ENCODE measurements at places on chromosomes 12 and 14.

GRCh38 chr12:99136516-99136915, 491.4 kb downstream of the APAF1 start:
- DNase-seq, result no peak

GRCh38 chr12:89893972-89894706, 185.5 kb upstream of the ATP2B1 start:
- DNase-seq, result no peak

DNA sequence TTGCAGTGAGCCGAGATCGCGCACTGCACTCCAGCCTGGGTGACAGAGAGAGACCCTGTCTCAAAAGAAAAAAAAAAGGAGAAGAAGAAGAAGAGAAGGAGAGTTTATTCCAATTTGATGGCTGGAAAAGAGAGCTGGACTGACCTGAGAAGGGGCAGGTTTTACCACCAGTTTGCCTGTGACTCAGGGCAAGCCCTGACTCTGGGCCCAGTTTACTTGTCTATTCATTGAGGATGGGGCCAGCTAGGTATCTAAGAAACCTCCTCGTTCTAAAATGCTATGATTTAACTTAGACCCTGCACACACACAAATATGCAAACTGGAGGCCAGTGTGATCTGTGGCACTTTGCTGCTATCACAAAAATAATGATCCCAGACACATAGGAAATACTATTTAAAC, 155.0 kb downstream of the FOXN3 start:
- no peak for DNase-seq

GRCh38 chr14:36522347-36522971, 2.4 kb upstream of the NKX2-1 start:
- no peak for DNase-seq

DNA sequence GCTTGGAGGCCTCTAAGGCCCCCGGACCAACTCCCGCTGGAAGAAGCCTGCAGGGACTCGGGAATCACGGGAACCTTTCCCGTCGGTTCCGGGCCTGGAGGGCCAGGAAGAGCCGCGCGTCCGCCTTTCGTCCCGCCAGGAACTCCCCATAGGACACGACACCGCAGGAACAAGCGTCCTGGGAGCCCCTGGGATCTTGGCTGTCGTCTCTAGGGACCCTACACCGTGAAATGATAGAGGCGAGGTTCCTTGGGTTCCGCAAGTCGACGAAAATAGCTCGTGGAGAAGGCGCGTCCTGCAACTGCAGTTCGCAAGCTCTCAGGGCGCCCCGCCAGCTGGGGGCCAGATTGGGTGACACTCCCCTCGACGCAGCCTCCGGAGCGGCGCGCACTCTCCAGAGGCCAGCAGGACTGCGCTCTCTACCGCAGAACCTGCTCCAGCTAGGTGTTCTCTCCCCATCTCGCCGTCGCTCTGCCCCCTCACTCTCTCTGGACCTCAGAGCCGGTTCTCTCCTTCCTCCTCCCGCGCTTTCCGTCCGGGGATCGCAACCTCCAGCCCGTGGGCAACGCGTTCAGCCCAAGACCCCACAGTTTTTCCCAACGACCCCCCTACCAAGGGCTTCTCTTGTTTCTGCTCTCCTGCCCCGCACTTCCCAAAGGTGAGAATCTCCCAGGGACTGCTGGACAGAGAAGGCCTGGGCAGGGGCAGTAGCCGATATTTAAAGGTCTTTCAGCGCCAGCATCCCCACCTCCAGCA, 776 bp downstream of the BMP4 start:
- no peak for DNase-seq

GRCh38 chr14:101819251-101819990, 57.9 kb downstream of the PPP2R5C start:
- no peak for DNase-seq

DNA sequence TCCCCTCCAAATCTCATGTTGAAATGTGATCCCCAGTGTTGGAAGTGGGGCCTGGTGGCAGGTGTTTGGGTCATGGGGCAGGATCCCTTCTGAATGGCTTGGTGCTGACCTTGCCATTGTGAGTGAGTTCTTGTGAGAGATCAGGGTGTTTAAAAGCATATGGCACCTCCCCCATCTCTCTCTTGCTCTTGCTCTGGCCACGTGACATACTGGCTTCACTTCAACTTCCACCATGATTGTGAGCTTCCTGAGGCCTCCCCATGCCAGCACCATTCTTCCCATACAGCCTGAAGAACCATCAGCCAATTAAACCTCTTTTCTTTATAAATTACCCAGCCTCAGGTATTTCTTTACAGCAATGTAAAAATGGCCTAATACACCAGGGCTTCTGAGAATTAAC, 79.8 kb upstream of the C14orf132 start:
- DNase-seq, result no peak

GRCh38 chr14:74954232-74954946, 1.0 kb downstream of the PGF start:
- no peak for DNase-seq

DNA sequence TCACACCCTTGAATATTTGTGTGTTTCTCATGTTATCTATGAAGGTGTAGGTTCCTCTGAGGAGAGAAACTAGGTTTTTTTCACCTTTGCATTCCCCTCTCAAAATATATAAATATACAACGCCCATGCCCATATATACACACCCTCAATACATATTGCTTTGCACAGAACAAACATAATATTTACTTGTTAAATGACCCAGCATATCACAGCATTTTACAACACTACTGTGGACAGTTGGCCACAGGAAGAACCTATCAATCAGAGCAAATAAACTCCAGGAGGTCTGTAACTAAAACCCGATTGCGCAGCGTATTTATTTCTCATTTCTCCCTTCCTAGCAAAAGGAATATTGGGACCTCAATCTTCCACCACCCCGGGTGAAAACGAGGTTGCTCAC, 196.0 kb downstream of the SLC5A8 start:
- no peak for DNase-seq

DNA sequence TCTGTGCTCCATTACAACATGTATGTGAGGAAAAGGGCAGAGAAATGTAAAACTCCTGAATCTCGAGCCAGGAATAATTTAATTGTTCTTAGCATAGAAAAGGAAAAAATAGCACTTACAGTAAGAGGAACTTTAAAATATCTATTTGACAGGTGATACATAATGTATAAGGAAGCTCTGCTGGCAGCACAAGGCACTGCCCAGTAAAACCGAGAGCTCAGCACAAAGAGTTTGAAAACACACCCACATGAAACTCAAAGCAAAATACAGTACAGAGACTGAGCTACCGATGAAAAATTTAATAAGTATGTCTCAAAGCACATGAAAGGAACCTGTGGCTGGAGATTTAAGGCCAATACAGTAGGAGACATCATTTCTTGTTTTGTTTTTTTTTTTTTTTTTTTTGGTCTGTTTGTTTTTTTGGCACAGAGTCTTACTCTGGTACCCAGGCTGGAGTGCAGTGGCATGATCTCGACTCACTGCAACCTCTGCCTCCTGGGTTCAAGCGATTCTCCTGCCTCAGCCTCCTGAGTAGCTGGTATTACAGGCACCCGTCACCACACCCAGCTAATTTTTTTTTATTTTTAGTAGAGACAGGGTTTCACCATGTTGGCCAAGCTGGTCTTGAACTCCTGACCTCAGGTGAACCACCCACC, 19.2 kb downstream of the CLIP1 start:
- no peak for DNase-seq

GRCh38 chr14:99472937-99473336, 7.7 kb downstream of the SETD3 start:
- DNase-seq, result no peak

DNA sequence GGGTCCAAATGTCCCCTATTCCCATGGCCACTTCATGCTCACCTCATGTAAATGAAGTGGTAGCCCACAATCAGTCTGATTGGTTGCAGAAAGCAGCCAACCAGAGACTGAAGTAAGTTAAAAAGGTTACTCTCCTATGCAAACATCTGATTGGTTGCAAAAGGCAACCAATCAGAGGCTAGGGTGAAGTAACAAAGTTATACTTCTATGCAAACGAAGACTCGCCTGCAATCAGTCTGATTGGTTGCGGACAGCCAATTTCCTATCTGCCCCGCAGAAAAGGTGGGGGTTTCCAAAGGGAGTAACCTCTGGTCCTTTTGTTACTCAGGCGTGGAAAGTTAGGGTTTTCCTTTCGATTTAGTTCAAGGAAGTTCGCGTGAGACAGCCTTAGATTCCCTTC, 208.1 kb upstream of the NEDD1 start:
- DNase-seq, result no peak

DNA sequence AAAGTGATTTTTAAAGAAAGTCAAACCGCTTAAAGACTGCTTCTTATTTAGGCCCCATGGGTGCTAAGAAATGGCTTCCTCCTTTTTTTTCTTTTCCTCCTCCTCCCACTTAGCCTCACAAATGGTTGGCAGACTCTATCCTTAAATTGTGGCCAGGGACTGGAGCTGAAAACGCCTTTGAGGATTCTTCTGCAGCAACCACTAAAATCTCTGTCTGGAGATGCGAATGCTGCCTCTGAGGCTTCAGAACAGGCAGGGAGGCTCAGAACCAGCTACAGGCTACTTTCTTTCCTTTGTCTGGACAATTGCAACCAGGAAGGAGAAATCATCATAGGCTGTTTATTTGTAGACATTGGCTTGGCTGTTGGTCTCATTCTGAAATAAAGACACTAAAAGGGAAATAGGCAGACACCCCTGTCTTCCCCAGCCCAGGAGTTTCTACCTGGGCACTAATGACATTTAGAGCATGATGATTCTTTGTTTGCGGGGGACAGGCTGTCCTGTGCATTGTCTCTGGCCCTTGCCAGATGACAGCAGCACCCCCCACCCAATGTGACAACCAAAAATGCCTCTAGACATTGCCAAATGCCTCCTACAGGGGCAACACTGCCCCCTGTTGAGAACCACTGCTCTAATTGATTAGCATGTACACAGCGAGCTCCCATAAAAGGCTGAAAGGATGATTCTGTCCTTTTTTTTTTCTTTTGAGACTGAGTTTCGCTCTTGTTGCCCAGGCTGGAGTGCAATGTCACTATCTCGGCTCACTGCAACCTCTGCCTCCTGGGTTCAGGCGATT, 50.3 kb downstream of the MAP1LC3B2 start:
- no peak for DNase-seq

GRCh38 chr12:122022393-122023338, 982 bp downstream of the BCL7A start:
- DNase-seq, result no peak

DNA sequence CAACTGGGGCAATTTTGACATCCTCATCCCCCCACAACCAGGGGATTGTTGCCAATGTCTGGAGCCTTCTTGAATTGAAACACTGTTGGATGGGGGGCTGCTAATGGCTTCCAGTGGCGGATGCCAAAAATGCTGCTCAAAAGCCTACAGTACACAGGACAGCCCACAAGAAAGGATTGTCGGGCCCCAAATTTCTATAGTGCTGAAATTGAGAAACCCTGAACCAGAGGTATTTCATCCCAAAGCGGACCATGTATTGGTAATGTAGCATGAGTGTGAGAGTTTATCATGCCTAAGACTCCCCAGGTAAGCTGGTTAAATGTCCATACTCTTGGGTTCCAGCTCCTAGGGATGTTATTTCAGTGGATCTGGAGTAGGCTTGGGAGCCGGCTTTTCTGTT, 544.0 kb downstream of the BCL11B start:
- no peak for DNase-seq

- no peak for DNase-seq
Observed at GRCh38 chr12:64585104-64585503, 25.2 kb upstream of the RASSF3 start.

GRCh38 chr12:19739195-19739776, 300.0 kb downstream of the AEBP2 start:
- DNase-seq, result no peak

DNA sequence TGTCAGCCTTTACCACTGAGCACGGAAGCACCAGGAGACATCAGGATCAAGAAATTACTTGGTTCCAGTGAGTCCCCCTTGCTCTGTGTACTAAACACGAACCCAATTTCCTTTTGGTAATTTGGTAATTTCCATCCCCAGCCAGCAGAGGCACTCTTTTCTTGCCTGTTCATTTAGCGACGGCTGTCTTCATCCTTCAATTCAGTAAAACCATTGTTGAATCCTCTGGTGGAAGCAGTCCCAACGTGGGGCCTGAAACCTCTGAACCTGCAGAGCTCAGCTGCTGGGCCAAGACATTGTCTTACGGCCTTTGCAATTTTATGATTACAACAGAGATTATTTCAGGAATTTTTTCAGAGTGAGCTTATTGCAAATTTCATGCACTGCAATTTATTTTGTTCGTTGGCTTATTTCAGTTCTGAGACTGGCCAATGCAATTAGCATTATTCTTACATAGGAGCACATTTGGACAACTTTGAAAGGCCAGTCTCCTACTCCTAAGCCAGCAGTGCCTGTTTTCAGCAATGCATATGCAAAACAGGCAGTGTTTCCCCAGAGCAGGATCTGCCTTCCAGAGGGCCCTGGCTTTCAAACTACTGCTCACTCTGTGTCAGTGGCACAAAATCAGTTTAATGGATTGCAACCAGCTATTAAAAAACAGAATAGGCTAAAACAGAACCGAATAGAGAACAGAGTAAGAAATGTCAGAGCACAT, 372.9 kb upstream of the TMEM132C start:
- DNase-seq, result no peak

- no peak for DNase-seq
Observed at GRCh38 chr14:101355284-101355683, 206.0 kb upstream of the DIO3 start.

- no peak for DNase-seq
Observed at GRCh38 chr12:80830533-80831088, 107.1 kb downstream of the LIN7A start.

DNA sequence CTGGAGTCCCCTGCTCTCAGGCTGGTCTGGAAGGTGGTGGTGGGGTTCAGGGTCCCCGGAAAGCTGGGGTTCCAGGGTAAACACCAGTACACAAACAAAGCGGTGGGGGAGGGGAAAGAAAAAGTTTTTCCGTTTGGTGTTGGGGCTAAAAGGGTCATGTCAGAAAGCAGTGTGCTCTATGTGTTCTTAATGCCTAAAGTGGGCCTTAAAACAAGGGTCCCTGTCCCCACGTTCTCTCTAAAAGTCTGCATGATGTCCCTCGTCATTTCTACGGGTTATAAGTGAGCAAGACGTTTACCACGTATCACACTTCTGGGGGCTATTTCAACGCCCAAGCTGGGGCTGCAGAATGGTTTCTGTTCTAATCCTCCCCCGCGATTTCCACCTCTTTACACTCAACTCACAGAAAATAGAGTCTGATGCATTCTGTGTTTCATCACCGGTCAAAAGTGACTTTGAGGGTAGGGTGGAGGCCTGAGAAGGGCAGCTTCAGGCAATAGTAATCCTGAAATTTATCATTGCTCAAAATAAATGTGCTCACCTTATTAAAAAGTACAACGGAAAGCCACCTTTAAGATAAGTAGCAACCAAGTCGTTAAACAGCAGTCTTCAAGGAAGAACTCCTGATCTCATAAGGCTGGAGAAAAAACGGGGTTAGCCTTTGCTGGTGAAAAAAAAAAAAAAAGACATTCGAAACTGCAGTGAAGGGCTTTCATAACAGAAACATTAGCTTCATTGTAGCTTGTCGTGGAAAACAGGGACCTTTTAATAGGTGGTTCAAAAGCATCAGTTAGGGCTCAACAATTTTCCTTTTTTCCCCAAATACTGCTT, 63.9 kb upstream of the PTGR2 start:
- DNase-seq, result no peak

GRCh38 chr14:105530285-105531087, 4.1 kb downstream of the TMEM121 start:
- DNase-seq, result no peak
